ENCODE measurements at places on chromosomes 16 and 17. TPM values are rescaled to one million over a fixed set of nuclear protein-coding genes. Genes with fewer than 3 reads are reported as not detected.

GRCh38 chr17:43958748-43959352 is 5.1 kb upstream of the PYY start:
- DNase-seq: no peak

The CBX8 gene
- 3.6 TPM for polyA plus RNA-seq

The SNX20 gene
- polyA plus RNA-seq: 1.0 TPM

- no peak for DNase-seq
Measured at GRCh38 chr16:79902351-79902750, 301.8 kb upstream of the MAF start.

GRCh38 chr16:86171329-86171728 is 272.4 kb downstream of the IRF8 start:
- DNase-seq: no peak

- DNase-seq: no peak
Measured at GRCh38 chr17:38961413-38961812, 5.8 kb downstream of the FBXO47 start.

GRCh38 chr16:57778658-57779057 is 23.6 kb downstream of the KIFC3 start:
- no peak for DNase-seq

DNA sequence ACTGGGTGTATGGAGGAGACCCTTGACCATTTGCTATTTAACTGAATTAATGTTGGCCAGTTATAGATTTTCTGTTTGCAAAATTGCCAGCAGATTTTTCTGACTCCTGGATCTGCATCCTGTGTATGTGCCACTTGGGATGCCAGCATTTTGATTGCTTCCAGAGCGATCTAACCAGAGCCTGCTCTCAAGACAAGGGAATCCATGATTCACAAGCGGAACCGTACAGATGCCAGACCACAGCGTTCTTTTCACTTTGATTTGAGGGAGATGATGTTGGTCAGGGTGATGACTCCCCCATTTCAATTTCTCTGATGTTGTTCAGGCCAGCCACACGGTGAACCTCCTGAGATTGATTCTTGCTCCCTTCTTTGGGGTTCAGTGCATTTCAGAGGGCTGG is 228.7 kb downstream of the CDH13 start:
- DNase-seq: no peak

The ODAD4 gene
- polyA plus RNA-seq: 2.0 TPM

DNA sequence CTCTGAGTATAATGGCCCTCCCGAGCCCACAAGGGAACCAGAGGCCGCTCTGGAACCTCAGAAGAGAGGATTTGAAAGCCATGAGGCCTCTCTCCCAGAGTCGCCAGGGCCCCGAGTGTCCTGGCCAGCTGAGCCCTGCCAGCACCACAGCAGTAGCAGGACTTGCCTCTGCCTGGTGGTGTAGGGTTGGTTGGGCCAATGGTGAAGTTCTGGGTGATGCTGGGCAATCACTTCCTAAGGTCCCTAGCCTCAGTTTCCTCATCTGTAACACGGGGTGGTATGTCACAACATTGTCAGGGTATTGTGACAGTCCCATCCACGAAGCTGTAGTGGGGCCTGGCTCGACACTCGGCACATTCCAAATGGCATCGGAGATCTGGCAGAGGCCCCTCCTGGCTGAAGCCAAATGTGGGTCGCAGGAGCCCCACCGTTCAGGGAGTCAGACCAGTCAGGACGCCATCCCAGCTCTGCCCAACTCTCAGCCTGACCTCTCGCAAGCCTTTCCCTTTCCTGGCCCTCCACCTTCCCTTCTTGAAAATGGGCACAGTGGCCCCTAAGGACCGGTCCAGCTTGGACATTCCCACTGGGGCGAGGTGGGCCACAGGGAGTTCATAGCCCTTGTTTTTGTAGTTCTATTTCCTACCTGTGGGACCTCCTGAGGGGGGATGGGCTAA is 1.7 kb downstream of the NATD1 start:
- no peak for DNase-seq

DNA sequence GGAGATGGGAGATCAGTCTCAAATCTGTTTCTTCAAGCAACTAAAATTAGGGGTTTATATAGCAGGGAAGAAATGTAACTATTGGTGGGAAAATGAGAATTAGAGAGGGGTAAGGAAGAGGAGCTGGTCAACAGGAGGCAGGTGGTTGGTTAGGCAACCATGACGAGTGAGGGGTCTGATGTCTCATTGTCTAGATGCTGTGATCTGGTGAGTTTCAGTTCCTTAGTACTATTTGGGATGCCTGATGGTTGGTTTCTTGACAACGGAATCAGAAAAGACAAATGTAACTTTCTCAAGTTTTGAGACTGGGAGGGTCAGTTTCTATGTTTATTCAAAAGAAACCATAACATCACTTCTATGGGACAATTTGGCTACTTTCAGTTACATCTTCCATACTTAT is 415.3 kb upstream of the C16orf82 start:
- no peak for DNase-seq

DNA sequence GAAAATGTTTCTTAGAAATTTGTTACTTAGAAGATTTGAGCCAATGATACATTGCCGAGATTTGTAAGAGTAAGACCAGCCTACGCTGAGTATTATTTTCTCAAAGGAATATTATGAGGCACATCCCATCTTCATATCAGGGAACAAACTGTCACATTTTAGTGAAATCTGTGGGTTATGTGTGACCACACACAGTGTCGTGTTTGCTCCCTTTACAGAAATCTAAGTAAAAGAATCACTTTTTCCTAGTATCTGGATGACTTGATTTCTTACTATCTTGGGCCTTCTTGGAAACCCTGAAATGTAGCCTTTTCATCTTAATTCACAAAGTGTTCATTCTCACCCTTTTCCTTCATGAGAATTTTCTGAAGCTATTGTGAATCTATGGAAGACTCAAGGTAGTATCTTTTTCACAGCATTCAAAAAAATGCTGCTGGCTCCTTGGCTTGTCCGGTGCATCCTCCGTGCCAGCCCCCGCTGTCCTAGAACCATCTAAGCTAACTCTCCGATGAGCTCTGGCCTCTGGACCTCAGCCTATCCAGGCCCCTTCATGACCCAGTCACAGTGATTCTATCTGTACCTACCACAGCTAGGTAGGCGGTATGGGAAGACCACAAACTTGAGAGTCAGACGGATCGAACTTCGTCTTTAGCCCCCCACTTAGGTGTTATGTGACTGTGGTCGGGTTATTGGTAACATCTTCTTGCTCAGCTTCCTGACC is 524.3 kb downstream of the MAF start:
- no peak for DNase-seq

The ABCC11 gene
- polyA plus RNA-seq: 0.18 TPM

- no peak for DNase-seq
Measured at GRCh38 chr17:66310528-66311148, 8.2 kb downstream of the PRKCA start.

The CRYM gene
- 25.8 TPM for polyA plus RNA-seq

The LRRC45 gene
- 14.9 TPM for polyA plus RNA-seq

GRCh38 chr17:28193241-28193640 is 125.8 kb upstream of the TMEM97 start:
- no peak for DNase-seq

The NPIPA7 gene
- polyA plus RNA-seq: 7.1 TPM

GRCh38 chr17:40319651-40320540 is 10.9 kb downstream of the RARA start:
- no peak for DNase-seq

The CDRT15L2 gene
- not detected for polyA plus RNA-seq

GRCh38 chr17:28957992-28958355 is 6.7 kb upstream of the PHF12 start:
- DNase-seq: no peak

DNA sequence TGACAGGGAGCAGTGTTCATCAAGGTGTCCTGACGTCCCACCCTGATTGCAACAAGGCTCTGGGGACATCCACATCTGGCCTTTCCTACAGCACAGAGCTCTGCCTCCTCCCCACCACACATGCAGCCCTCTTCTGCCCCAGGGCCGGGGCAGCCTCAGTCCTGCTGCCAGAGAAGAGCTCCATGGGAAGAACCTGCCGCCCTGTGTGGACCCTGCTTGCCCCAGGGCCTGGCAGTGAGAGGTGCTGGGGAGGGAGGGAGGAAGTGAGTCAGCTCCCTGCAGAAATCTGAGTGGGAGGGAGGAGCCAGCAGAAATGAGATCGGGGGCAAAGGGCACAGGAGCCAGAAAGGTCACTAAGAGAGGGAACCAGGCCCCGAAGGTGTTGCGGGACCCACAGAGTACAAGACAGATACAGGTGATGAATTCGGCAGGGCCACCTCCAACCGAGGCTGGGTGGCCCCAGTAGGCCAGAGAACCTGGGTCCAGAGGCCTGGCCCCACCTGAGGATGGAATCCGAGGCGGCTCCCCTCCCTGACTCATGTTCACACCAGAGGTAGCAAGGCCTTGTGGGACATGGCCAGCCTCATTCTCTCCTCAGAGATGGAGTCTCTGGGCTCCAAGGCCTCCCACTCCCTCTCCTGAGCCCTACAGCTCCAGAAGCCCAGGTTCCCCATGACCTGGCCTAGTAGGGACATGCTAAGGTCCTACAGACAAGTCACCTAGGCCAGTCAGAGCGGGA is 24.8 kb downstream of the MYO18A start:
- no peak for DNase-seq

GRCh38 chr16:84082110-84082509 is 34.6 kb downstream of the MBTPS1 start:
- no peak for DNase-seq

The CDIP1 gene
- polyA plus RNA-seq: 28.7 TPM

The VMO1 gene
- polyA plus RNA-seq: 2.4 TPM
